Stimulated activated CD8-positive, alpha-beta memory T cell treated with anti-CD3 and anti-CD28 coated beads, Interleukin-4, amount 100 ng/mL, for 1 hour (primary cell): ENCODE measurements at places on chromosomes 4 and X.

- no peak for DNase-seq
These were observed 144.2 kb upstream of the RAPGEF2 start for GRCh38 chr4:158958489-158959270.

DNA sequence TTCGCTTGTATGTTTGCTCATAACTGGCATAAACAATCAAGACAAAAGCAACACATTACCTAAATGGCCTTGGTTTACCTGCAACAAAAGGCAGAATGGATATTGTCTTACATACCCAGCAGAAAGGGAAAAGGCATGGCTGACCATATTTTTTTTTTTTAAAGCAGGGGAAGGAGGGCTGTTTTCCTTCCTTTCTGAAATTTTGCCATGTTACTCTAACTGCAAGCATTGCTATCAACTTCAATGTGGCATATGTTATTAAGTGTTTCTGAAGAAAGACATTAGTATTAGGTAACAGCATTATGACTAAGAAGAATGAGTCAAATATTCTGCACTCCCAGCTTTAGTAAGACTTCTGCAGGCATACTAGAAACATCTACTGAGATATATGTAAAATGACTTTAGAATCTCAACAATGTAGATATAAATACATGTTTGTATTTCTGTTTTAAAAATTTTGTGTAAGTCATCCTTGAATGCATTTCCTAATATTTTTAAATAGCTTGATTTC is 512.6 kb upstream of the FAM241A start:
- DNase-seq = no peak

- no peak for DNase-seq
These were observed 92.4 kb upstream of the SMIM10 start for GRCh38 chrX:134898440-134898839.

DNA sequence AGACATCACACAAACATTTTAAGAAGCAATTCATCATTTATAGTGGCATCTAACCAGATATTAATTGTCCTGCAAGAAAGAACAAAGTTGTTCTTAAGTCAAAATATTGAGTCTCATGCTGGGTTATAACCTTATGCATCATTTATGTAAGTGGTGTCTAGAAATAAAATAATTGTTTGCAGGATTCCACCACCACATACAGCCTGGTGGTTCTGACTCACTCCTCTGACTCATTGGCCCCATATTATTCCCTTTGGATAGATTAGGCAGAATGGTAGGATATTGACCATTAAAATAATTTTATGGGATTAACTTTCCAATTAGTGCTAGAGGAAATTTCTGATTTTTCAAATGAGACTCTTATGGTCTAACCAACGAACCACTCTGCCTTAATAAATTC is 384.5 kb downstream of the GRXCR1 start:
- no peak for DNase-seq

DNA sequence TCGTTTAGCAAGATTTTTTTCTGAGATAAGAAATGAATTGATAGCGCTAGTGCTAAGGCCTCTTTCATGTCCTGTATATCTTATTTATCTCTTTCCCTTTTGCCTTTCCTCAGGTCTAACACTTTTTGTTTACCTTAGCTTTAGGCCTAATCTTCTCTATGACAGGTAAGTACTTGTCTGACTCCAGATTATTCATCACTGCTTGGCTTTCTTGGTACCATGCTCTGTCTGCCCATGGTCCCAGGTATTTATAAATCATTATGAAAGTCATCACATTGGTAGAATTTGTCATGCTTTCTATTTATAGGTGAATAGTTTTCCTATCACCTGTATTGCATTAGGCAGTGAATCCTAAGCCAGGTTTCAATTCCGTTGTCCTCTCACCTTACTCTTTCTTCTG is 99.5 kb upstream of the CTSO start:
- no peak for DNase-seq

DNA sequence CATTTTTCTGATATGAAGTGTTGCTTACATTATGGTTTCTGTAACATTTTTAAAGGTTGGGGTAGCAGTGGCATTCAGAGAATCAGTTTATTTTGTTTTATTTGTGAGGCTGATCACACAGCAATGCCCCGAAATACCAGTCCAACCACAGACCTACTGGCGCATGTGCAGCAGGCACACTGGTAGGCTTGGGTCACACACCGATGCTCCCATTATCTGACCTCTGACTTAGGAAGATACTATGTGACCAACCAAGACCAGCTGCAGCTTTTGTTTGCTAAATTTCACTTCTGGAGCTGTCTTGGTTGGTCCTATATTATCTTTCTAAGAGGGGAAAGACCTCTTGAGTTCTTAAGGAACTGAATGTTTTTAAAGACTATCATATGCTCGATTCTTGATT is 18.7 kb downstream of the PGM2 start:
- DNase-seq = no peak

DNA sequence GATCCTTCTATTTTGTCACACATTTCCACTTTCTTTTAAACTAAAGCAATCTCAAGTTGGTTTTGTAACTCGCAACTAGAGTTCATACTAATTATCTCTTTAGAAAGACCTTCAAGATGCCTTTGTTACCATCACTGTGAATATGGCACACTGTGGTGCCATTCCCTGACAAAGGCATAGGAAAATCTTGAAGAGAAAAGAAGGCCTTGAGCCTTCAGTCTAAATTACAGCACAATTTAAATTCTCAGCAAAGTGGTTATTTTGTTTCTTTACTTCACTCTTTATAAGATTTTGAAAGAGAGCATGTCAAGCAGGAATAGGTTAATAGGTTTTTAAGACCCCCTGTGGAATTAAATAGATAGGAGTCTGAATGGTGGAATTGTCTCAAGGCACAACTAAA is 89.0 kb upstream of the BANK1 start:
- no peak for DNase-seq

DNA sequence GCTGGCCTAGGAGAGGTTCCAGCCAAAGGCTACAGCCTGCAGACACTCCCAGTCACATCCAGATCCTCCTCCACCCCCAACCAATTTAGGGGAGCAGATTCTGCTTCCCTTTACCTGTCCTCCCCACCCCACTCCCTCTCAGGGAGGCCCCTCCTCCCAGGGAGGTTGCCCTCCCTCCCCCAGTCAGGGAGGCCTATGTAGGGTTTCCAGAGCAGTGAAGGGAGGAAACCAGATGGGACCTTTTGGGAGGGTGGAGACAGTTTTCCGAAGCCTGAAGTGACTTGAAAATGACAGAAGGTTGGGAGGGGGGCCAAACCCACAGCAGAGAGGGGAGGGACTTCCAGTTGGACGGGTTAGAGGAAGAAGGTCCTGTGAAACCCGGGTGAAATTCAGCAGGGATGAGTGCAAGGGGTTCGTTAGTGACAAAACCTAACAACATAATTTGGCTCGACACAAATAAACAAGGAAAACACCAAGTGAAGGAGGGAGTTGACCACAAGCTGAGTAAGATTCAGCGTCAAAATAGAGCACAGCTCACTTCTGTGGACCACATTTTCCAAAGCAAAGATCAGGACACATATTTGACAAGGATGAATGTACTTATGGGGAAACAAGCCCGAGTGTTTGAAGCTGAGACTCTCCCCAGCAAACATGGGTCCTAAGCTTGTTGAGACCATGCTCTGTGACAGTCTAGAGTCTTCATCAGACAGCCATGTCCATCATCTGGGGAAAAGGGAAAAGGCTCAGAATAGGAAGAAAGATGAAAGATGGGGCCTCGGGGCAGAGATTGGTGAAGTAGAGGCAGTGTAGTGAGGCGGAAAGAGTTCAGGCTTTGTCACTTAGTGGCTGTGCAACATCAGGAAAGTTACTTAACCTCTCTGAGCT is 46.4 kb downstream of the PRPS1 start:
- DNase-seq = peak; percentile 26

DNA sequence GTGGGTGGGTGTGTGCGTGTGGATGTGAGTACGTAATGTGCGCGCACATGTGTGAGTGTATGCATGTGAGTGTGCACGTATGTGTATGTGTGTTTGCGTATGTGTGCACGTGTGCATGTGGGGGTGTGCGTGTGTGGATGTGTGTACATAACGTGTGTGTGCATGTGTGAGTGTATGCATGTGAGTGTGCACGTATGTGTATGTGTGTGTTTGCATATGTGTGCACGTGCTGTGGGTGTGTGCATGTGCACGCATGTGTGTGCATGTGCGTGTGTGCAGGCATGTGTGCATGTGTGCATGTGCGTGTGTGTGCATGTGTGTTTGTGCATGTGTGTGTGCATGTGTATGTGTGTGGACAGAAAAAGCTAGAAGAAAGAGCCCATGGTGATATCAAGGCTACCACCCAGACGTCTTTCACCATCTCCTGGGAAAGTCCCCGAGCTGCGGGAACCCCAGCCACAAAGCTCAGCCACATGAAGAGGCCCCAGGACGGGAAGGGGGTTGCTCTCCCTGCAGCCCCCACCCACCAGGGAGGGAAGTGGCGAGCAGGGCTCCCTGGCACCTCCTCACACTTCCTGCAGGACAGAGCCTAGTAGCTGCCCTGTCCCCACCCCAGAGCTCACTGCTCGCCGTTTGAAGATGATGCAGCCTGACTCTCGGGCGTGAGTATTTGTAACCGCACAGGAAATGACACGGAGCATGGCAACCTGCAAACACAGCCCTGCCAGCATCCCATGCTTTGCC is 108.3 kb downstream of the DCTD start:
- no peak for DNase-seq

DNA sequence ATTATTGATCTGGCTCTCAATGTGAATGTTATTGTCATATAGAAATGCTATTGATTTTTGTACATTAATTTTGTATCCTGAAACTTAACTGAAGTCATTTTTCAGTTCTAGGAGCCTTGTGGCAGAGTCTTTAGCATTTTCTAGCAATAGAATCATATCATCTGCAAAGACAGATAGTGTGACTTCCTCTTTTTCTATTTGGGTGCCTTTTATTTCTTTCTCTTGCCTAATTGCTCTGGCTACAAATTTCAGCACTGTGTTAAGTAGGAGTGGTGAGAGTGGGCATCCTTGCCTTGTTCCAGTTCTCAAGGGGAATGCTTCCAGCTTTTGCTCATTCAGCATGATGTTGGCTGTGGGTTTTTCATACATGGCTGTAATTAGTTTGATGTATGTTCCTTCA is 102.7 kb downstream of the SH3BGRL start:
- DNase-seq = no peak

DNA sequence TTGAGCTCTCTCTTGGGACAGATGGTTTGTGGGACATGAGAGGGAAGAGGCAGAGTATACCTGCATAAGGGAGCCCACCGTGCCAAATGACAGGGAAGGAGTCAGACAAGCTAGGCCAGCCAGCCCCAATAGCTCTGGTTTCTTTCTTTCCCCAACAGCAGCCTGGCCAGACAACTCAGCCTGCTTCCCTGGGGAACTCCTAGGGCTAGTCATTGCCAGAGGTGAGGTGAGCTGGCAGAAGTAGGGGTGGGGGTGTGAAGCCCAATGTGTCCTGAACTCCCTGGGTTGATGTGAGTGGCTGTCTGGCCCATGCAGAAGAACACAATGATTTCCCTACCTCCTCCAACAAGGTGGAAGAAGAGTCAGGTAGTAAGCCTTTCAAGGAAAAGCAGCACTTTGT is 135.5 kb downstream of the AMMECR1 start:
- no peak for DNase-seq

- DNase-seq = no peak
These were observed 2.3 kb upstream of the PPP2R3B start for GRCh38 chrX:389021-389441.

DNA sequence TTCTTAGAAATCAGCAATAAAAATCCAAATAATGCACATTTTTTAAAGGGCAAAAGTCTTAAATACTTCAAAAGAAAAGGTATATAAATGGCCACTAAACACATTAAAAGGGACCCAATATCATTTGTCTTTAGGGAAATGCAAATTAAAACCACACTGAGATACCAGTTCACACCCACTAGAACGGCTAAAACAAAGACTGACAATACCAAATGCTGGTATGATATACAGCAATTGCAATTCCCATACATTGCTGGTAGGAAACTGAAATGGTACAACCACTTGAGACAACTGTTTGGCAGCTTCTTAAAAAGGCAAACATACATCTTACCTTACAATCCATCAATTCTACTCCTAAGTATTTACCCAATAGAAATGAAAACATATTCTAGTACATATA is 33.7 kb downstream of the CAMK2D start:
- DNase-seq = no peak

- DNase-seq = no peak
These were observed 33.4 kb upstream of the FAM47B start for GRCh38 chrX:34909151-34909550.

DNA sequence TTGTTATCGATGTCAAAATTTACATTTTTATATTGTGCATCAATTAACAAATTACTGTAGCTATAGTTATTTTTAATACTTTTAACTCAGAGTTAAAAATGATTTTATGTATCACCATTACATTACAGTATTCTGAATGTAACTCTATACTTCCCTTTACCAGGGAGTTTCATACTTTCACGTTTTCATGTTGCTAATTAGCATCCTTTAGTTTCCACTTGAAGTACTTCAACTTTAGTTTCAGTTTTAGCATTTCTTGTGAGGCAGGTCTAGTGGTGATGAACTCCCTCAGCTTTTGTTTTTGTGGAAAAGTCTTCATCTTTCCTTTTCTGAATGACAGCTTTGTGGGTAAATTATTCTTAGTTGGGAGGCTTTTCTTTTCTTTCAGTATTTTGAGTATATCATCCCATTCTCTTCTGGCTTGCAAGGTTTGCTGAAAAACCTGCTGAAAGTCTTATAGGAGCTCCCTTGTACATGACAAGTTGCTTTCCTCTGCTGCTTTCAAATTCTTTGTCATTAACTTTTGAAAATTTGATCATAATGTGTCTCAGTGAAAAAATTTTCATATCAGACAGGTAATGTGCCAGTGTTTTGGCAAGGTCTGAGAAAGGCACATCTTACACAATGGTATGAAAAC is 9.8 kb upstream of the CISD2 start:
- DNase-seq = no peak

- DNase-seq = no peak
These were observed 79.8 kb upstream of the LANCL3 start for GRCh38 chrX:37491686-37492085.

DNA sequence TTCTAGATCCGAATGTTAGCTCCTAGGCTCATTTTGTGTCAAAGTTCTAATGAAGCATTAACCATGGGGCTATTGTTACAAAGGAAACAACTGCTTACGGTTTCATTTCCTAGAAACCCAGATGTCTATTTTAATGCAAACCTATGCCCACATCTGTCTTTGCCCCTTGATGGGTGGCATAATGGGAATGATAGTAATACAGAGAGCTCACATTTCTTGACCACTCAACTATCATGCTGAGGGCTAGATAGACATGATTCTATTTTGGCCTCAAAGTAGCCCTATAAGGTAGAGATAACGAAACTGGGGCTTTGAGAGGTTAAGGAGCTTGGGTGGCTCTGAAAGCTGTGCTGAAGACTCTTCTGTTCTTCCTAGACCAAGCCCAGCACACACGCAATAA is 1.9 kb downstream of the TLR7 start:
- no peak for DNase-seq
